NCI-H1694 treated with DMSO at 0.1 percent for 48 hours (cell line): ENCODE measurements at places on chromosomes 4 and X.
A peak's percentile ranks its signal among the peaks of the same experiment; 100 is the strongest.

DNA sequence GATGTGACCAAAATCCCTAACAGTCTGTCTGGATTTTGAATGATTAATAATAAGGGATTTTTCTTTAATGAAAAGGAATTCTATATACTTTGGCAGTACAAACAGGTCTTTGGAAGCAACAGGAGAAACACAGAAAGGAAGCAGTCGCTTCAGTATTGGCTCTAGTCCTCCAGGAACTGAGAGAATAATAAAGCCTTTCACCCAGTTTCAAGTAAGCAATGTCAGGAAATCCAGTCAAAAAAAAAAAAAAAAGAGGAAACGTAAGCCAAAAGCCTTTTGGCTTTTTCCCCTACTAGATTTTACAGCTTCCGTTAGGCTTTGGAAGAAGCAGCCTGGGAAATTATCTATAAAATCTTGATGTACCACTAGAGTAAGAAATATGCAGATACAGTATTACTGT lies 61.7 kb upstream of the HDAC8 start:
- no peak for DNase-seq

GRCh38 chr4:135277980-135278315 lies 1076.4 kb upstream of the PABPC4L start:
- DNase-seq, result no peak

GRCh38 chr4:88481537-88481936 lies 24.6 kb downstream of the HERC5 start:
- DNase-seq, result no peak

- no peak for DNase-seq
These were observed 119.1 kb downstream of the PAPSS1 start for GRCh38 chr4:107600983-107601382.

DNA sequence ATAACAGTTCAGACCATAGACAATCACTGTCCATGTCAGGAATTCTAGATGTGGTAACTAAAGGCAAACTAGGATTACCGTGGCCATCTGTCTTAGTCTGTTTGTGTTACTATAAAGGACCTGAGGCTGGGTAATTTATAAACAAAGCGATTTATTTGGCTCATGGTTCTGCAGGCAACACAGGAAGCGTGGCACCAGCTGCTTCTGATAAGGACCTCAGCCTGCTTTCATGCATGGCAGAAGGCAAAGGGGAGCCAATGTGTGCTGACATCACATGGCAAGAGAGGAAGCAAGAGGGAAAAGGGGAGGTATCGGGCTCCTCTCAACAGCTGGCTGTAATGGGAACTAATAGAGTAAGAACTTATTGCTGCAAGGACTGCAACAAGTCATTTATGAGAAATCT lies 376.7 kb downstream of the GPM6A start:
- DNase-seq, result no peak

DNA sequence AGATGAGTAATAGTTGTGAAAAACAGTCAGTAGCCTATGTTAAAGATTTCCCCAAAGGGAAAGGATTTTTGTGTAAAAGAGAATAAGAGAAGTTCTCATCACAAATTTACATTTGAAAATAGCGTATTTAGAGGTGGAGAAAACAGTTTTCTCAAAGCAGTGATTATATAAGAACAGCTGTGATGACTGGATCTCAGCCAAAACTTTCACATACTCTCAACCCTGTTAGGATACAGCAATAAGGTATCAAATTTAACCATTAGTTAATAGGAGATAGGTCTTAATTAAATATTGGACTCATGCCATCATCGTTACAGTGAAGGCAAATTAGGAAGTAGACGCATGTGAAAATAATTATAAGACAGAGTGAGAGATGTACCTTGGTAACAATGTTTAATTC lies 622.7 kb downstream of the PCDH18 start:
- peak; percentile 83 for DNase-seq

DNA sequence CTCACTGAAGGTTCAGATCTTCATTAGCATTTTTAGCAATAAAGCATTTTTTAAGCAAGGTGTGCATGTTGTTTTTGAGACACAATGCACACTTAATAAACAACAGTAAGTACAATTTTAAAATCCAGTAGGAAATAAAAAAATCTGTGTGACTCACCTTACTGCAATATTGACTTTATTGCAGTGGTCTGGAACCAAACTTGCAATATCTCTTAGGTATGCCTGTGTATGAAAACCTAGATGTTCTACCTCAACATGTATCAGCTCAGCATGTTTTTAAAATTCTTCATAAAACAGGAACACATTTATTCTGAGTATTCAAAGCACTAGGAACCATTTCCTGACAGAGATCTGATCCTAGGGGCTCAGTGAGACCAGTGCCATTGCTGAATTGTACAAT lies 26.7 kb downstream of the NR0B1 start:
- DNase-seq, result no peak

DNA sequence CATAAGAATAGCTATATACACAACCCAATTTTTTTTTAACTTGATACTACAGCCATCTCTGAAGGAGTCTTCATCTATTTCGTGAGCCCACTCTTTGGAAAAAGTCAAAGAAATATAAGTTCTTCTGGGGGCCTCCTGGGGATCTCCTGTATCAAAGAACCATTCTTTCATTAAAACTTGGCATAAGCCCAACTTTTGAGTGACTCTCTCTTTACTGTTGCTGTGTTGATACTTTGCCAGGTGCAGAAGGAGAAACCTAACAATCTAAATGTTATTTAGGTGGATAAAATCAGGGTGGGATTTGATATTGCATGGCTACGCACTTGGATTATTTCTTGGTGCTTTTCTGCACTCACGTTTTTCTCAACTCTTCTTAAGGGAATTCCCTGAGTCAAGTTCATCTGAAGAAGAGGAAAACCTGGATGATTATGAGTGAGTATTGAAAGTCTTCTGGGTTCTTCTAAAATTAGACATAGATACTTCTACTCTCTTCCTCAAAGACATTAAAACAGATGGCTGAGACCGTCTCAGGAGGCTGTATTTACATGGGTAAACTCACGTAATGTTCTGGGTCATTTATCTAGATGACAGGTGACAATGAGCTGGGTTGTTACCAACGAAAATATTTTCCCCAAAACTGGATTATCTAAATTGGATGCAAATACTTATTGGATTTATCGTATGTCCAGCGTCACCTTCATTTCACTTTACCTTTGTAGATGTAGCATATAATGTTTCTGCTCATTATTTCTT lies 25.2 kb downstream of the BMX start:
- no peak for DNase-seq

- peak; percentile 13 for DNase-seq
These were observed 20.5 kb downstream of the SLC25A5 start for GRCh38 chrX:119488749-119489148.

DNA sequence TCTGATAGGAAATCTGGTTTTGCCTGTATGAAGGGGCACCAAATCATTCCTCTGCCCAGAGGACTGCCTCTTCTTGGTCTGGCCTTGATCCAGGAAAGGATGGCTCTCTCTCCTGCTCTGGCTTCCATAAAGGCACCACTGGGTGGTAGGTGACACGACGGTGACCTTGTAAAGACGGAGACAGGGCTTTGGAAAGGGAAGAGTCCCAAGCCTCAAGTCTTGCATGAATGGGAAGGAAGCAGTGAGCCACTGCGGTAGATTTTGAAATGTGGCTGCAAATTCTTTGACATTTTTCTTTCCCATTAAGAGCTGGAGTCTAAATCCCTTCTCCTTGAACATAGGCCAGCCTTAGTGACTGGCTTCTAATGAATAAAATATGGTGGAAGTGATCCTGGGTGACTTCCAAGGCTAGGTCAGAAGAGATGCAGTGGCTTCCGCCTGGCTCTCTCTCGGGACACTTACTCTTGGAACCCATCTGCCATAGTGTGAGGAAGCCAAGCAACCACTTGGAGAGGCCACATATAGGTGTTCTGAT lies 347.4 kb downstream of the BCOR start:
- DNase-seq, result no peak

- no peak for DNase-seq
These were observed 252.0 kb downstream of the FBXW7 start for GRCh38 chr4:152283801-152284470.

DNA sequence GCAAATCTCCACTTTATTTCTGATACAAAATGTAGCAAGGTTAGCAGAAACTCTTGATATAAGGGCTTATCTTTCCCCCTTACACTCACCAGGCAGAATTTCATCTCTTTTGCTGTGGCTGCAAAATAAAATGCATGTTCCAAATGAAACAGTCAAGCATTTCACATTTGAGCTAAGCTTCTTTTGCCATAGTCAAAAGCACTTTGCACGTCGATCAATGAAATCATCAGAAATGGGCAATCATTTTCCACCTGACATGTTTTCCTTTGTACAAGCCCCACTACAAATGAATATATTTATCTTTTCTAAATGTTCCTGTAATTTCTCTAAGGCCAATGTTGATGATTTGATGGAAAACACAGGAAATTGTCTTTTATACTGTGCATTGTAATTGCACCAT lies 178.4 kb downstream of the ANKRD50 start:
- DNase-seq, result no peak

DNA sequence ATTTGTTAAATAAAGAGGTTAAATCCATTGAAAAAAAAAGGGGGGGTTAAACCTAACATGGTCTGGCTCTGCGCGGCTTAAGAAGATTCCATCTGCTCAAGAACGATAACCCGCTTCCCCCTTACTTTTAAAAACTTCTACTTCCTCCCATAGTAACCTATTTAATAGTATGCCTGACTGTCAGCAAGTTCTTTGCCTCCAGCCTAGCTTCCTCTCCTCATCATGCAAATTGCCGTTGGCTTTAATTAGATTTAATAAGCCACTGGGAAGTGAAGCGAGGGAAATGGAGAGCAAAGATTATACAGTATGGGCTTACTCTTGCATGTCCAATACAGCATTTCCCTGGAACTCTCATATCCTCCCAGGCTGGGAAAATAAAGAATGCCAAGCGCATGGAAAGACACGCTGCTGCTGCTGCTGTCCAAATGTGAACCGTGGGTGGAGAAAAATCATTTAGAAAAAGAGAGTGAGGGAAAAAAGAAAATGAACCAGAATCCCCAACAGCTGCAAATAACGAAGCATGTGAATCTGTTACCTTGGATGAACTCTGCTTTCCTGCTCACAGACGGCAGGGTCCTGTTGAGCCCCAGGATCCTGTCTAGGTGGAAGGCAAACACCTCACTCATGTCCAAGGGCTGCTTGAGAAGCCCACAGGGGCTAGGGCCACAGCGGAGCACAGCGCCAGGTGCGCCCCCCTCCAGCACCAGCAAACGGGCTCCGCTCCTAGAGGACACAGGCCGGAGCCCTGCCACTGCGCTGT lies 2.7 kb downstream of the GASK1B start:
- DNase-seq, result no peak

- no peak for DNase-seq
These were observed 100.6 kb downstream of the NHS start for GRCh38 chrX:17475449-17476217.

DNA sequence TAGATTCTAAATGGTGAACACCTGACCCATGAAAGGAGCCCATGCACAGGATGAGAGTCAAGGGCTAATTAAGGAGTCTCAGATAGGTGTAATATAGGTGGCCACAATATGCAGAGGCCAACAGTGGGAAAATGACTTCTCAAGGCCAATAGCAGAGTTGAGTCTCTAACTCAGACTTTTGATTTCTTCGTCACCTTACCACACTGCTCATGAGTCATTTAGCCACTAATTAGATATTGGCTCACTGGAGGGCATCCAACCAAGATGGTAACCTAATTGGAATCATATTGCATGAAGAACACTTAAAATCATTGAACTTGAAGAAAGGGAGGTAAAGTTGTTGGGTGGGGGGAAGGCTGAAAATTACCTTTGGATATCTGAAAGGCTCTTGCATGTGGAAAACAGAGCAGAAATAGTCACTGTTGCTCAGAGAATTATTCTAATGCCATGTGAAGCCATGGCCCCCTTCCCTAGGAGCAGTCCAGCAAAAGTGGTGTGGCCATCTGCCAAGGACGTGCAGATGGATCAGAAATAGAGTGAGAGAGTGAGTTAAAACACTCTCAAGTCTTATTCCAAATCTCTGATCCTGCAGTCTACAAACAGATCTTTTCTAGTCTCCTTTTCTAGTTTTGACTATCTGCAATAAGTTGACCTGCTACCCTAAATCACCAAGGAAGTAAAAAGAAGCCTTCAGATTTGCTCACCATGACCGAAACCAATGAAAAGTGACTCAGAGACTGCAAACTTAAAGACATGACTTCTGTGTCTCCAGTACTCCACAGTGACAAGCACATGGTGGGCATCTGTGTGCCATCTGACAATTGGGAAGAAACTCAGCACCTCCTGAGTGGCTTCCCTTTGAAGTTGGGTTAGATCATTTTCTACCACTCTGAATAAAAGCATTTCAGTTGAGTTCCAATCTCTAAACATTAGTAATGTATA lies 93.9 kb upstream of the C1QTNF7 start:
- no peak for DNase-seq

- no peak for DNase-seq
These were observed 852.2 kb upstream of the NDST4 start for GRCh38 chr4:115965588-115965987.

GRCh38 chr4:107736924-107737448 lies 17.0 kb upstream of the PAPSS1 start:
- DNase-seq, result peak; percentile 23

DNA sequence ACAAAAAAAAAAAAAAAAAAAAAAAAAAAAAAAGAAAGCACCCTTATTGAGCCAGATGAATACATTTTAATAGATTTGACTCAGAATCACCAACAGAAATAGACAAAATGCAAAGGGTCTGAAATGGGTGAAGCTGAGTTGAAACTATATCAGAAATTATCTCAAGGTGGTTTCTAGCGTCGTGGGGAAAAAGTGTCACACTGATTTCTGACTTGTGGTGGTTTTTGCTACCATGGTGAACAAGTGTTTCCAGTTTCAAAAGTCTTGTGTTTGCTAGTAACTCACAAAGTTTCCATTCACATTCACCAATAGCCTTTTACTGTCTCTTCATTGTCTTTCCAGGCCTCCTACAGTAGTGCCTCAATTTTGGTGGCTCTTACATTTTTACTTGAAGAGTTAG lies 135.5 kb downstream of the ARHGAP24 start:
- DNase-seq, result no peak

GRCh38 chrX:68732906-68733493 lies 85.5 kb downstream of the STARD8 start:
- peak; percentile 40 for DNase-seq

DNA sequence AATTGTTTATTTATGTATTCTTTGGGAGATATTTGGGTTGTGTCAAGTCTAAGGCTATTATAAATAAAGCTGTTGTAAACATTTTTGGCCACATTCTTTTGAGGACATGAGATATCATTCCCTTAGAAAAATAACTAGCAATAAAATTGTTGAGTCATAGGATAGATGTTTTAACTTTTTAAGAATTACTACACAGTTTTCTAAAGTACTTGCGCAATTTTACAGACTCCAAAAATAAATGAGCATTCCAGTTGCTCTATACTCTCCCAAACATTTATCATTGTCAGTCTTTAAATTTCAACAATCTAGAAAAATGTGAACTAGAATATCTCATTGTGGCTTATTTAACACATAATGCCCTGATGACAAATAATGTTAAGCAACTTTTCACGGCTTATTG lies 189.1 kb upstream of the ADGRL3 start:
- DNase-seq, result no peak

- DNase-seq, result no peak
These were observed 28.0 kb downstream of the HMX1 start for GRCh38 chr4:8843597-8843996.

- no peak for DNase-seq
These were observed 68.1 kb downstream of the APBB2 start for GRCh38 chr4:41146196-41146595.

GRCh38 chr4:6562931-6563901 lies 11.8 kb upstream of the MAN2B2 start:
- no peak for DNase-seq
